ENCODE measurements at places on chromosomes 6 and 20.

DNA sequence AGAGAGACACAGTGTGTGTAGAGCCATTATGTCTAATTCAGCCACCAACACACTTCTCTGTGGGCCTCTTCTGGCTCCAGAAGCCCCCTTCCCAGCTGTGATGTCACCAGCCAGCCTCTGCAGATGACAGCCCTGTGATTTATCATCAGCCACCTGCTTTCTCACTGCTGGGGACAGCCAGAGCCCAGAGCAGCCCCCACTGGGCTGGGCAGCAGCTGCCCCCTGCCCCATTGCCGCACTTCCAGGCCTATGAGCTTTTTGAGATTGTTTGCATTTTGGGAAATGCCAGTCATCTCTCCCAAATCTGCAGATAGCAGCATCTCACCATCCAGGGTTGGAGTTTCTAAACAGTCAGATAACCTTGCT is 21.9 kb upstream of the STX16 start:
- no peak for DNase-seq

- no peak for DNase-seq
Observed at GRCh38 chr6:12450467-12450866, 160.3 kb downstream of the EDN1 start.

GRCh38 chr6:107132330-107132954 is 17.1 kb upstream of the BEND3 start:
- peak; percentile 19 for DNase-seq

- no peak for DNase-seq
Observed at GRCh38 chr20:6418732-6419131, 295.9 kb upstream of the FERMT1 start.

DNA sequence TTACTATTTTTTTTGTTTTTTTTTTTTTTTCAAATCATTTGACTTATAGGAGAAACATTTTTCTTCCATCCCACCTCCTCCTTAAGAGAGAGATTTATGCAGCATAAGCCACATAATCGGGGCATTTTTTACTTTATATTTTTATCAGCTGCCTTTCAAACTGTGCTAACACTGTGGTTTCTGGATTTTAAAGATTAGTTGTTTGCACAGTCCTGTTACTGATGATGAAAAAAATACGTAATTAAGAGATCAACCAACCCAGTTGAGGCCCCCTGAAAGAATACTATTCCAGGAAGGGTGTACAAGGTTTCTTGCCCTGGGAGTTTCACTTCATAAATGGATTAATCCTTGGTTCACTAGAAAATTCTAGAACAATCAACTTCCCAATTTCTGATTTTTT is 68.3 kb downstream of the MMS22L start:
- no peak for DNase-seq

GRCh38 chr6:155936551-155936950 is 480.9 kb upstream of the NOX3 start:
- no peak for DNase-seq

DNA sequence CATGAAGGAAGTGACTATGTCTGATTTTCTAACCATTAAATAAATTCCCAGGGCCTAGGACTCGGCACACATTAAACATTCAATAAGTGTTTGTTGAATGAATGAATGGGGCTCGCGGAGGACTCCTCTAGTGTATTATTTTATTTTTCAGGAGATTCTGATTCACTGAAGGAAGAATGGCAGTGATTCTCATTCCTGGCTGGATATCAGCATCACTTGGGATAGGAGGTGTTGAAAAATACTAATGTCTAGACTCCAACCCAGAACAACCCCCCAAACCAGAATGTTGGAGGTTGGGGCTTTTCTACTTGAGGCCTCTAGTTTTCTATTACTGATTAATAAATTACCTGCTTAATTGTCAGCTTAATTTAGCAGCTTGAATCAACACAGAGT is 195.4 kb downstream of the BTBD3 start:
- no peak for DNase-seq

GRCh38 chr6:99013145-99013544 is 65.4 kb upstream of the FBXL4 start:
- DNase-seq = peak; percentile 6

DNA sequence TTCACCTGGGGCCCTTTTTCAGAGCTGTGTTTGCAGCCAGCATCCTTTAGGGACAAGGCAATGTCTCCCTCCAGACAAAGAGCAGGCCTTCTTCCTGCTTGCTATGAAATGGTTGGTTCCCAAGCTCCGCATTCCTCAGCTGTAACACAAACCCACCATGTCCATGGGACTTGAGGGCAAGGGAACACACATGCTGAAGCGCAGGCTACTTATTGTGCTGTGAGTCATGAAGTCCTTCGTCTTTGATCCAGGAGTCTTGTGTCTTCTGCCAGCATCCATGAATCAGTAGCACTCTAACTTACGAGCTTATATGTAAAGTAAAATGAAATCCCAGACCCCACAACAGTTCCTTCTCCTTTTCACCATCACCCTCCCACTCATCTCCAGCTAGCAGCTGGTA is 59.0 kb downstream of the ANKRD60 start:
- DNase-seq = no peak

- DNase-seq = no peak
Observed at GRCh38 chr6:107662333-107662732, 161.8 kb downstream of the SCML4 start.

GRCh38 chr6:169999367-169999766 is 247.9 kb downstream of the ERMARD start:
- no peak for DNase-seq

GRCh38 chr20:8720089-8720488 is 348.8 kb upstream of the PLCB4 start:
- DNase-seq = no peak

DNA sequence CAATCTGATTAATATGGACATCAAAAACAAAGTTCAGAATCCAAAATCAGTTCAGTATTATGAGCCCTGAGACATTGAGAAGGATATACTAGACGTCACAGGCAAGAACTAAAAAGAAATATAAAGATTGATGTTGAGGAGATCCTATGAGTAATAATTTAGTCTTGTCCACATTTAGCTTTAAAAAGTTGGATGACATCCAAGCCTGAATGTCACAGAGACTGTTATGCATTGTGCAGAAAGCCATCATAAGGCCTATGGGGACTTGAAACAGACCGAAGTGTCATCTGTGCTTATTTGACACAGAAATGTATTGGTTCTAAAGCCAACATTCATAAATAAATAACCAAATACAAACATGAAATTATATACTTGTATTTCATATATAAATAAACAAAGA is 581.8 kb upstream of the MMS22L start:
- no peak for DNase-seq

DNA sequence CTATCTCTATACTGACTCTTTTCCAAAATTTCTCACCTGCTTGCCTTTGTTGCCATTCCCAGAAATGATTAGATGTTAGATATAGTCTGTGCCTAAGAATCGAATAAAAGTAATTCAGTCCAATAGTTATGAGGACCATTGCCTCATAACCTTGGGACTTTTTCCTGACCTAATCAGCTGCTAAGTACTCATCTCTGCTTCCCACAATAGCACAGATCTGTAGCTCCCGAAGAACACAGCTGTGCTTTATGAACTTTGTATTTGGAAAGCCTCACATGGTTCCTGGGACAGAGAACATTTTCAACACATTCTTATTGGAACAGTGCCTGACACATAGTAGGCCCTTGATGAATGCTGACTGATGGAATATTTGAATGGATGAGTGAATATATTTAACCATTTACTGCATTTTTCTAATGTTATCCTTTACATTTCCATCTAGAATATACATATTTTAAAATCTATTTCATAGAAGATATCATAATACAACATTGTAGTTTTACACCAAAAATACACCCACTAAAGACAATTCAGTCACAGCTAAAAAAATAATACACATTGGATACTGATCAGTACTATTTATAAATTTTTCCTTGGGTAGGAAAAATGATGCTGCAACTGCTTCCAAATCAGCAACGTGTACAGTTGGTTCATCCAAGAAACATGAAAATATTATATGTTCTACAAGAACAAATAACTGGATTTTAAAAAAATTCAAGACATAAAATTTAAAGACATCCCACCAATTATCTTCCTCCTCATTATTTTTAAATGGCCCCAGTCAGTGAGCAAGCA is 53.9 kb downstream of the HS3ST5 start:
- DNase-seq = no peak

GRCh38 chr20:63404129-63405085 is 43.3 kb upstream of the CHRNA4 start:
- DNase-seq = no peak

GRCh38 chr20:32191422-32191821 is 16.1 kb downstream of the PLAGL2 start:
- DNase-seq = no peak

GRCh38 chr6:90175627-90176538 is 120.8 kb downstream of the BACH2 start:
- DNase-seq = peak; percentile 39

- DNase-seq = peak; percentile 22
Observed at GRCh38 chr6:50864601-50865000, 45.9 kb downstream of the TFAP2B start.

- no peak for DNase-seq
Observed at GRCh38 chr6:31349301-31349700, 7.7 kb downstream of the HLA-B start.

DNA sequence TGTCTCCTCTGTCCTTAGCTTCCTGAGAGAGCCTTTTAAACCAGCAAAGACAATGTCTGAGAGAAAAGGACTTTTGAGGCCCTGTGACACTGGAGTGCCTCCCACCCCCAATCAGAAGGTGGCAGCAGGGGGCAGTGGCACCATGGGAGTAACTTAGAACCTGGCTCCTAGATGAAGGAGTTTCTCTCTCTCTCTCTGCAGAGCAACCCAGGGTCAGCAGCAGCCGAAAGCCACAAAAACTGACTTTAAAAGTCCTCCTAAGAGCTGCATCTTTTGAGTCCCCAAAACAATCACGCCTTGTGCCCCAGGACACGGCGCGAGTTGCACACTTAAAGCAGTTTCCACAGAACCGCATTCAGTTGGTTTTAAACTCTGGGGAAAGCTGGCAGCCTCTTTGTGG is 5.3 kb upstream of the TCP11 start:
- peak; percentile 31 for DNase-seq

- DNase-seq = no peak
Observed at GRCh38 chr6:168119539-168119938, 40.5 kb upstream of the FRMD1 start.

DNA sequence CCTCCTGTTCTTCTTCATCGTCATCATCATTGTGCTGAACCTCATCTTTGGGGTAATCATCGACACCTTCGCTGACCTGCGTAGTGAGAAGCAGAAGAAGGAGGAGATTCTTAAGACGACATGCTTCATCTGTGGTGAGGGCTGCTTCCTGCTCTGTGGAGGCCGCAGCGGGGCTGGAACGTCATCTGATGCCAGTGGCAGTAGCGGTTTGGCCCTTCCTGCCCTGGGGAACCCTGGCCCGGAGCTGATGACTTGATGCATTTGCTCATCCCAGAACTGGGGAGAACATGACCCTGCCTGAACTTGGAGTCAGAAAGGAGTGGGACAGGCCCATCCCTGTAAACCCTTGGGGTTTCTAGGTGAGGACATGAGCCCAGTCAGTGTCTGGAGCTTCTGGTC is 18.7 kb downstream of the UQCC2 start:
- DNase-seq = no peak

DNA sequence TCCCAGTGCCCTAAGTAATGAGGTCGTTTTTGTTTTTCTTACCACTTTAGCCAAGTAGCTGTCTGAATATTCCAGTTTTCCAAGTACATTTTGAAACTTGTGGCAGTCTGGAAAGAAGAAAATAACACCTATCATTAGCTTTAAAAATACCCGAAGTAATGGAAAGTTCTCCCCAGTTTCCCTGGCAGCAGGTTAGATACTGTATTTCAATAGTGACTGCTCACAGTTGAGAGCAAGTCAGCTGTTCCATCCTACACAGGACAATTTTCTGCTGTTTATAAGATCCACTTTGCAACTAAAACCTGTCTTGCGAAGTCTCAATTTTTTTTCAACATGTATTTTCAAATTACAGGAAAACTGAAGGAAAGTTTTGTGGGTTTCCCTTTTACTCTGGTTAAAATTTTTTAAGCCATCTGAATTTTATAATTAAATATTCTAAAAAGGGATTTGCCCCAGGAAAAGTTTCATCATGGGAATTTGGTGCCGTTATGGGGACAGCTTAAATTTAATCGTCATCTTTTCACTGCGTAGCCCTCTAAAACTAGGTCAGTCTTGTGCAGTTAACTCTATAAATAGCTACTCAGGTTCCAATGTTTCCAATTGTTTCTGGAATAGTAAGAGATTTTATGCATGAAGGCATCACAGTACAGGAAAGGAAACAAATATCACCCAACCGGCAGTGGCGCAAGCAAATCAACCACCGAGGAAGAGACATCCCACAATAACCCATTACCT is 96.9 kb downstream of the MBOAT1 start:
- no peak for DNase-seq

DNA sequence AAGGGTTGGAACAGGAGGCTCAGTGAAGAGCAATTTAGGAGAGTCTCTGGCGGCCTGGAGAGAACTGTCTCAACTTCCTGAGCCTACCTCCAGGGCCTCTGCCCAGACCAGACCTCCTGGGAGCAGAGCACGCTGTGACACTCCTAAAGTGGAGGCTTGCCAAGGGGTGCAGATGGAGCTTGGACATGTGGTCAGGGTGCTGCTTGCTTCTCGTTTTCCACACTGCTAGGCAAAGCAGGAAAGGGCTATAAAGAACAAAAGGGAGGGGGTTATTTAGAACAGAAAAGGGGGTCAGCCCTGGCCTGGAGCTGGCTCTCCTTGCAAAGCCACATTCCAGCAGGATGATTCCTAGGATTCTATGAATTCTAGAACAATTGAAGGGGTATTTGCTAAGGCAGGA is 145.7 kb upstream of the GGTLC1 start:
- peak; percentile 27 for DNase-seq

GRCh38 chr6:165478581-165478980 is 169.2 kb upstream of the C6orf118 start:
- no peak for DNase-seq

Measured in trophoblast cell (in vitro differentiated cells and primary cell).